Cortex of kidney (tissue), 1 donor: ENCODE measurements at places on chromosomes 7 and 10.

- no peak for DNase-seq
These were observed 42.7 kb upstream of the ATRNL1 start for GRCh38 chr10:115050375-115051010.

- DNase-seq = no peak
These were observed 324.0 kb downstream of the IPMK start for GRCh38 chr10:57943701-57944100.

GRCh38 chr7:55568613-55569268 lies 3.6 kb downstream of the VOPP1 start:
- DNase-seq = no peak

DNA sequence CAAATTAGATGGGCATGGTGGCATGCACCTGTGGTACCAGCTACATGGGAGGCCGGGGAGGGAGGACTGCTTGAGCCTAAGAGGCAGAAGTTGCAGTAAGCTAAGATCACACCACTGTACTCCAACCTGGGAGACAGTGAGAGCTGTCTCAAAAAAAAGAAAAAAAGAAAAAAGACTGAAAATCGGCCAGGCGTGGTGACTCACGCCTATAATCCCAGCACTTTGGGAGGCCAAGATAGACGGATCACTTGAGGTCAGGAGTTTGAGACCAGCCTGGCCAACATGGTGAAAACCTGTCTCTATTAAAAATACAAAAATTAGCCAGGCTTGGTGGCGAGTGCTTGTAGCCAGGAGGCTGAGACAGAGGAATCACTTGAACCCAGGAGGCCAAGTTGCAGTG lies 11.9 kb downstream of the RNF216 start:
- no peak for DNase-seq

- no peak for DNase-seq
These were observed 626 bp downstream of the PRPF18 start for GRCh38 chr10:13587391-13587790.

DNA sequence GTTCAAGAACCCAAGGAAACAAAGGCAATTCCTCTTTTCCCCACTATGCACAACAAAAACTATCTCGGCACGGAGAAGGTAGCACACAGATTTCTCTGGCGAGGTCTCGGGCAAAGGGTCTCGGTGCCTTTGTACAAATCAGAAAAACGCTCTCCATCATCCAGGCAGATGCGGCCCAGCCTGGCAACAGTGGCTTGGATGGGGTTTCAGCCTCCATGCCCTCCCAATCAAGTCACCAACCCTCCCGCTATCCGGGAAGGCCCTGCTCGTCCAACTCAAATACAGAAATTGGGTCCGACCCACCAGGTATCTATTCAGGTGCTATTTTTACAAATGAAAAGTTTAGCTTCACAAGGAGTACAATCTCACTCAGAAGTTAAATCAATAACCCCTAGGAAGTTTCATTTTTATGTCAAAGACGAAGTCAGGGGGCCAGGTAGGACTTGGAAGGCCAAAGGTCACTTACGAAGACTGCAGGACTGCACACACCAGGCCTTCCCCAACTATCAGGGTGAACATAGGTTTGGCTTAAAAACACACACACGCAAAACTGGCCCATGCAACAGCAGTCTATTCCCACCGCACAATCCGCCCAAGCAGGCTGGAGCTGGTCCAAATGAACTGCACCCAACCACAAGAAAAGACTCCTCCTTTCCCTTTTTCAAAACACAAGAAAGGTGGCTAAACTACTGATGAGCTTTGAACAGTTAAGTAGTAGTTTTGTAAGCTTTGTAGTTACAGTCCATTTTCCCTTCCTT lies 43.0 kb downstream of the GNA12 start:
- no peak for DNase-seq

GRCh38 chr7:137628216-137628615 lies 218.6 kb downstream of the DGKI start:
- no peak for DNase-seq

DNA sequence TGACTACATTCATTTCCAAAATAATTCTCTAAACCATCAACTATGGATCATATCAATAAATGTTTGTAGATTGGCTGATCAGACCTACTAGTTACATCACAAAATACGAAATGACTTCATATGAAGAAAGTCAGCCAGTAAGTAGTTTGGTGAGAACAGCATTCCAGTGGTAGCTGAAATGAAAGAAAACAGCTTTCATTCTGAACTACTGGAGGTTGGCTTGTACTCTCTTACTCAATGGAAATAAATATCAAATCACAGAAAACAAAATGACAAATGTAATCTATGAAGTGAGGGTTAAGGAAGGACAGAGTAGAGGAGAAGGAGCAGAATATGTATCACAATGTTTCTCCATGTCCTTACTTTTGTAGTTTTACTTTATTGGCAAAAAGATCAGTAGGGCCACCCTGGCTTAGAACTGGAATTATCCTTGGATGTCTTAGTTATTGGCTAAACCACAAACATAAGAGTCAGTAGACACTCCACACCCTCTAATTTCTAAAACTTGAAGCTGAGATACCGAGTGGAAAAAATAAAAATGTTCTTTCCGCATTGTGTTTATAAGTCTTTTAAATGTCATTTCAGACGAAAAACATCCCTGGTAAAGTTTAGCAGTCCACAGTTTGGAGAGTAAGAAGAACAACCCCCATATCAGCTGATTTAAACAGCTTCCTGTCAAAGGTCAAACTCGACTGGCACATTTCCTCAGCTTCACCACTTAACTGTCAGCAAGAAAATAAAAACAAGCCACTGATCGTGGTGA lies 74.0 kb upstream of the DGKI start:
- DNase-seq = no peak

GRCh38 chr7:55179931-55180682 lies 161.3 kb downstream of the EGFR start:
- DNase-seq = no peak

- no peak for DNase-seq
These were observed 54.2 kb downstream of the TACR2 start for GRCh38 chr10:69362471-69362954.

GRCh38 chr7:33109005-33109757 lies at the start of gene RP9:
TSS of gene RP9 (minus strand) at chr7:33109404. CDS start at chr7:33109372, 32 bp downstream.
- no peak for DNase-seq

- no peak for DNase-seq
These were observed 8.7 kb upstream of the MYL7 start for GRCh38 chr7:44149571-44150465.

- no peak for DNase-seq
These were observed 78.1 kb upstream of the CYTH3 start for GRCh38 chr7:6350433-6351058.

- no peak for DNase-seq
These were observed 125.0 kb downstream of the TEX36 start for GRCh38 chr10:125557801-125558505.

DNA sequence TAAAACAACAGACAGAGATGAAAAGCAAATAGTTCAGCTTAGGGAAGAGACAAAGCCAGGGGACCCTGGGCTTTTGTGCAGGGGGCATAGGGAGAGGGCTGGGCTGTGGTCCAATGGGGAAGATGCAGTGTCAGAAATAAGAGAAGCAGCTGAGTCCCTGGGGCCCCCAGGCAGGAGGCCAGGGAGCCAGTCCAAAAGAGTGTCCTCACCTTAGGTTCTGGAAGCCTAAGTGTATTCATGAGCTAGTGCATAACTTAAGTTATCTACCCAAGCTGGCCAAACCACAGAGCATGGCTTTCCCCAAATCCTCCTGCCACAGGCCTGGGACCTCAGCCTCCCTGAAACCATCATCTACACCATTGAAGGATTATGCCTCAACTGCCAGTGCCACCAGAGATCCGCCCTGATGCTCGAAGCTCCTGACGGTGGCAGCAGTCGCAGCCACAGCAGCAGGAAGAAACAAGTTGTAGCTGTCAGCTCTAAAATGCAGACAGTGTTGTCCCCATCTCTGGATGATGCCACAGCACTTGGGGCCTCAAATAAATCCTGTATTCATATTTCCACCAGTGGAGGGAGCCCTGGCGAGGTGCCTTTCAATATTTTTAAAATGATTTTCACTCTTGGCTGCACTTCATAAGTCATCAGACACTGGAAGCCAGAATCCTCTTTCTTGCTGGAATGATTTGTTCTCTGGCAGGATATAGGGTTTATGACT lies 574.6 kb downstream of the GRID1 start:
- DNase-seq = no peak

- no peak for DNase-seq
These were observed 100.7 kb downstream of the ST8SIA6 start for GRCh38 chr10:17353568-17354300.

DNA sequence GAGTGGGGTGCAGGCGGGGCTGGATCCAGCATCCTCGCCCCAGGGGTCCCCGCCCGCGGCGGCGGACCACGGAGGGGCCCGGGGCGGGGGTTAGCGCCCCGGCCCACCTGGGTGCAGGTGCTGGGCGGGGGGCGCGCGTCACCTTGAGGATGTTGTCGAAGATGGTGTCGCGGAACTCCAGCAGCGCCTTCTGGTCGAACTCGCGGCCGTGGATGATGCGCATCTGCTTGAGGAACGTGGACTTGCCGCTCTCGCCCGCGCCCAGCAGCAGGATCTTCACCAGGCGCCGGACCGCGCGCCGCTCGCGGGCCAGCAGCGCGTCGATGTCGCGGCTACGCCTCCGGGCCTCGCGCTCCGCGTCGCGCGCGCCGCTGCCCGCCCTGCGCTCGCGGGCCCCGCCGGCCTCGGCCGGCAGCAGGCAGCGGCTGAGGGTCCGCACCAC lies 376 bp downstream of the GNA12 start:
- DNase-seq = no peak

GRCh38 chr10:32931593-32931992 lies 26.4 kb downstream of the ITGB1 start:
- no peak for DNase-seq
